Stimulated activated CD4-positive, alpha-beta T cell treated with anti-CD3 and anti-CD28 coated beads, Interleukin-1b, Interleukin-23, amount 100 ng/mL, for 1 hour (primary cell): ENCODE measurements at places on chromosomes 1 and 21.

DNA sequence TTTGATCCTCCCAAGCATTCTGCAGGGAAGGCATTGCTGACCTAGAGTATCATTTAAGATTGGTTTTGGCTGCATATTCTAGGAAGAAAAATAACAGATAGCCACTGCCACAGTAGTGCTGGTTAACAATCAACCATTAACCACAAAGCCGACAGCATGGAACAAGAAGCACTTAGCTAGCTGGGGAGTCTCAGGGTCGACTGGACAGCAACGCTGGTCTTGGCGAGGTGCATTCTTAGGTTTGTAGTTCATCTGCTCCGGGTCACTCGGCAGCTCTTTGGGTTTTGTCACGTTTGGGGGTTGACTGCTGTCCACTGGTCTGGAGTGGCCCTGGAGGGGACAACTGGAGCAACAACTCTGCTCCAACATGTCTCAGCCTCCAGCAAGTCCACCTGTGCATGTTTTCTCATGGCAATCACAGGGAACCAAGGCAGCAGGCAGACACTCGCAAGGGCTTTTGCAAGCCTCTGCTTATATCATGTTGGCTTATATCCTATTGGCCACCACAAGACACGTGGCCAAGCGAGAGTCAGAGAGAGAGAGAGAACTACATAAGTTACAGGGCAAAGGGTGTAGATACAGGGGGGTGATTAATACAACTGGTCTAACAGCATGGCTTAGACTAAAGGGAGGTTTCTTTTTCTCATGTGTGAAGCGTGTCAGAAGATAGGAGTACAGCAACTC is 99.5 kb downstream of the LACTBL1 start:
- DNase-seq = no peak

DNA sequence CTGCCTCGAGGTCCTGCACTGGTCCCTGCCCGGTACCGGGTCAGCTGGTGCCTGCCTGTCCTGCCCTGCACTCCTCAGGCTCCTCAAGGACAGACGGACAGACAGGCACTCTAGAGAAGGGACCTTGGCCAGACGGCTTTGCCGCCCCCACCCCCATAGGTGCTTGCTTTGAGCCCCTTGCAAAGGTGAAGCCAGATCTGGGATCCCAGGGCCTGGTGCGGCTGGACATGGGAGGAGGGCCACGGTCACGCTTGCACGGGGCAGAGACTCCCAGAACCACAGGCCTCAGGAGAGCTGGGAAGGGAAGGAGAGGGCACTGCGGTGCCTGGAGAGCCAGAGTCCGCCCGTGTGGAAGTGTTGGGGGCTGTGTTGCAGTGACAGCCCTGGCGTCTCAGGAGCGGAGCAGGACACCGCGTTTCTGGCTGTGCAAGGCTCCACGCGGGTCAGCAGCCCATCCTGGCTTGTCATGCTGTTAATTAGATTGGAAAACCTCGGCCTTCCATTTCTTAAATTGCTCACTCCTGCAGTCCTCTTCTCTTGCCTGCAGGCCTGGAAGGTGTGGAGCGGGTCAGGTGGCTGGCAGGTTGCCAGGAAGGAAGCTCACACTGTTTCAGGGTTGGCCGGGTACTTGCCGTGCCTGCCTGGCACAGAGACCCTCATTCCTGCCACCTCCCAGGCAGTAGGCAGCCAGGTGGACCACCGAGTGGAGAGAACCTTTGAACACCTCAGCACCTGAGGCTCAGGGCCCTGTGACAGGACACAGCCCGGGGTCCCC is 16.3 kb downstream of the COL18A1 start:
- DNase-seq = no peak

GRCh38 chr1:245213066-245213831 is 58.5 kb downstream of the KIF26B start:
- no peak for DNase-seq

DNA sequence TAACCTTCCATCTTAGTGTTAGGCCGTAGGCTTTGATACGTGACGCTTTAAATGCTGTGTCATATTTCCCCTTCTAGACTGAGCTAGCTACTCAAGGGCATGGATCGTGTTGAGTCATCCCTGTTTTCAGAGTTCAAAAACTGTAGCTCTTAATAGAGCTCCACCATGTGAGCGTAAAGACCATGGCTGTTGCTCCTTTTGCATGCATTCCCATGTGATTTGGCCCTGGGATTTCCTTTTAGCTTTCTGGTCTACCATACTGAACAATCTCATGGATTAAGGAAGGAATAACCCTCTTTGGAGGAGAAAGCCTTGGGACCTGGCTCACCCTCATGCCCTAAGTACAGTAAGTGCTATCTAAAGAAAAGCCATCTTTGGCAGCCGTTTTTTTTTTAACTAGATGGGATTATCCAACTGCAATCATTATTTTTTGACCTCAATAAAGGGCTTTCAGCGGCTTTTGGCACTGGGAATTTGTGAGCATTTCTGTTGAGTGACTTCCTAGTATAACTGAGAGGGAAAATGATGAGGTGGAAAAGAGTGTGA is 76.6 kb downstream of the PLPP3 start:
- DNase-seq = no peak

DNA sequence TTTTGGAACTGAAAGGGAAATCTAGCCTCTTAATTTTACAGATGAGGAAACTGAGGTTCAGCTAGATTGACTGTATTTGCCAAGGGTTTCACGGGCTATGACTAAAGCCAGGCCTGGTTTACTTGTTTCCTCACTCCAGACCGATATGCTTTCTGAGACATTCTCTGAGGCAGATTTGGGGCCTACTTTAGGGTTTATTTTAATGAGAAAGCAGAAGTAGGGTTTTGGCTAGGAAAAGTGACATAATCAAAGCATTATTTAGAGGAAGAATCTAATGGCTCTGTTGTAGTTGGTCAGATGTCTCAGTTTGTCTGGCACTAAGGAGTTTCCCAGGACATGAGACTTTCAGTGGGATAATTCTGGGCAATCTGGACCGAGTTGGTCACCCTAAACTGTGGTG is 1.5 kb upstream of the RPTN start:
- no peak for DNase-seq

GRCh38 chr21:31671931-31672330 is 12.4 kb downstream of the SOD1 start:
- DNase-seq = no peak

GRCh38 chr1:99766378-99766800 is at the start of gene FRRS1:
Gene FRRS1, minus strand, starts transcription at chr1:99766635. Its CDS starts 17,867 bp downstream, at chr1:99748768.
- DNase-seq = no peak

DNA sequence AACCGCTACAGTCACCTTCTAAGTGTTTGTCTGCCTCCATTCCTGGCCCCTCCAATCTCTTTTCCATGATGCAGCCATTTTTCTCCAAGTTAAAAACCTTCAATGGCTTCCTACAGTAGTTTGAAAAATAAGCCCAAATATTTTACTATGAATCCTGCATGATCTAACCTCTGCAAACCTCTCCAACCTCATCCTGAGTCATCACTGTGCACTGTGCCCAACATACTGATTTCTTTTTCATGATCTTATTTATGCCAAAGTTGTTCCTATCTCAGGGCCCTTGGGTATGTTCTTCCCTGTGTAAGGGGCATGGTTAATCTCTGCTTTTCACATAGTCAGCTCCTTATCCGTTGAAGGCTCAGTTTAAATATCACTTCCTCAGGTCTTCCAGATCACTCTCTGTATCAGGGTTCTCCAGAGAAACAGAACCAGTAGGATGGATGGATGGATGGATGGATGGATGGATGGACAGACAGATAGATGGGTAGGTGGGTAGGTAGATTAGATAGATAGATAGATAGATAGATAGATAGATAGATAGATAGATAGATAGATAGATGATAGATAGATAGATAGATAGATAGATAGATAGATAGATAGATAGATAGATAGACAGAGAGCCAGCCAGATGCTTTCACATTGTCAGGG is 18.1 kb upstream of the PTPN14 start:
- DNase-seq = no peak

- DNase-seq = no peak
Measured at GRCh38 chr1:15626269-15626950, 9.2 kb downstream of the DDI2 start.

DNA sequence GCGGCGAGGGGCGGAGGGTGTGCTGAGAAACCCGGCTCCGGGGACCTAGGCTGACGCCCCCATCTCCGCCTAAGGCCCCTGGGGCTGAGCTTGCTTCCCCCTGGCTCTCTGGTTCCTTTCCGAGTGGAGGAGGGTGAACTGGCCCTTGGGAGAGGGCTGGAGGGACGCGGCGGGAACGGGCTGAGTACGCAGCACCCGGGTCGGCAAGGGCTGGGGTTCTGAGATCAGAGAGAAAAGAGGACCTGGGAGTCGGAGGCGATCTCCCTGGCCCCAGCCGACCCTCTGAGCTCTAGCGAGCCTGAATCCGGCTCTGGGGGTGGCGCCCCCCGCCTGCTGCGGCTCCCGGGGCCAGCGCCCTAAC is 270.8 kb downstream of the FOXD2 start:
- no peak for DNase-seq

DNA sequence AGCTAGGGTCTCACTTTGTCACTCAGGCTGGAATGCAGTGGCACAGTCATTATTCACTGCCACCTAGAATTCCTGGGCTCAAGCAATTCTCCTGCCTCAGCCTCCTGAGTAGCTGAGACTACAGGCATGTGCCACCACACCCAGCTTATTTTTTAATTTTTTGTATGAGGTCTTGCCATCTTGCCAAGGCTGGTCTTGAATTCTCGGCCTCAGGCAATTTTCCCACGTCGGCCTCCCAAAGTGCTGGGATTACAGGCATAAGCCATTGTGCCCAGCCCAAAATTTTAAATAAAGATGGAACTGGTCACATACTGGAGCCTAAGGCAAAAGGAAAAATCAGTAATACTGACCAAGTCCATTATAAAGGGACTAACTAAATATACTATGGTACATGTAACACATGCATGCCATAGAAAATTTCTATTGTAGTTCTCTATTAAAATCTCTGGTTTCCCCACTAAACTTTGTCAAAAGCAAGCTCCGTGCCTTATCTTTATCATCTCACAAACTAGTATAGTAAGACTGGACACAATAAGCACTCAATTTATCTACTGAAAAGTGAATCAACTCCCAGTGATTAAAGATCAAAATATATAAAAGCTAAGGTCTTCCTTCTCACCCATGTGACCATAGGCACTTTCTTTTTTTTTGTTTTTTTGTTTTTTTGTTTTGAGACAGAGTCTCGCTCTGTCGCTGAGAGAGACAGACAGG is 61.6 kb downstream of the HSF2BP start:
- no peak for DNase-seq

DNA sequence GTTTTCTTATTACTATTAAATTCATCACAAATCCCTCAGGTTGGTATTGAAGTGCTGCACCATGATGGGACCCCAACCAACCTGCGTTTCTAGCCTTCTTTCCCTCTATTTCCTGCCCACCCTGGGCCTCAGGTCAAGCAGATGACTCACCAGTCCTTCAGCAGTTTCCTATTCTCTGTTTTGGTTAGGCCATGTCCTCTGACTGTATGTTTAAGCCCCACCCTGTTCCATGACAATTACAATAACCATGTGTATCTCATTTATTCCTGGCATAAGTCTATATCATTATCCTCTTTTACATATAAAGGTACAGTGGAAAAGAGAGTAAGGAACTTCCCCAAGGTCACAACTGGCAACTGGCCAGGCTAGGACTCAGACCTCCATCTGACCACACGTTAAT is 5.3 kb upstream of the FAM78B start:
- DNase-seq = no peak

DNA sequence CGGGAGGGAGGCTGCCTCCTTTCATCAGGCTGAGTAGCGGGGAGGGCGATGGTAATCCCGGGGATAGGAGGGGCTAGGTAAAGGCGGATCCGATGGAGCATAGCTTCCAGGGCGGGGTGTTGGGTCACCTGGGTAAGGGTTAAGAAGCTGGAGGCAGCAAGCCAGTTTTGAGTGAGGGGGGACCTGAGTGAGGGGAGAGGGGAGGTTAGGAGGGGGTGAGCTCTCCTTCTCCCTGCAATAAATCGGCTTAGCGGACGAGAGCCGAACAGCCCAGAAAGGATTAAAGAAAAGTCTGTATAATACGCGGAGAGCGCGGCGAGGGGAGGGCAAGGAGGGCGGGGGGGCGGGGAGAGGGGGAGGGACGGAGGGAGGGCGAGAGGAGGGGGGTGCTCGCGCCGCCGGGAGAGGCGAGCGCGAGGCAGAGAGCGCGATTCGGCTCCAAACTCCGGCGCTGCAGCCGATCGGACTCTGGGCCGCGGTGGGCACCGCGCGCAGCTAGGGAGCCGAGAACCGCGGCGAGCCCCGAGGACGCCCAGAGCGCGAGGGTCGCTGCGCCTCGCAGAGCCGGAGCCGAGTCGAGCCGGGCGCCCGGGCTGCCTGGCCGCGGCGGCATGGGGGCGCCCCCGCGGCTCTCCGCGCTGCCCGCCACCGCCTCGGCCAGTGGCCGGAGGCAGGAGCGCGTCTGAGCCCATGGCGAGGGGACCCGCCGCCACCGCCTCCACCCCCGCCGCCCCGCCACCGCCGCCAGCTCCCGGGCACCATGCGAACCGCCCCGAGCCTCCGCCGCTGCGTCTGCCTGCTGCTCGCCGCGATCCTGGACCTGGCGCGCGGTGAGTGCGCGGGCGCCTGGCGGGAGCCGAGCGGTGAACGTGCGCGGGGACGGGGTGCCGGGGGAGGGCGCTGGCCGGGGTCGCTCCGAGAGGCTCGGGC is at the start of gene IGSF21:
TSS of gene IGSF21 (plus strand) at position 430 of the 930 bp plus-strand sequence. CDS start at position 761, 331 bp downstream.
- DNase-seq = no peak

DNA sequence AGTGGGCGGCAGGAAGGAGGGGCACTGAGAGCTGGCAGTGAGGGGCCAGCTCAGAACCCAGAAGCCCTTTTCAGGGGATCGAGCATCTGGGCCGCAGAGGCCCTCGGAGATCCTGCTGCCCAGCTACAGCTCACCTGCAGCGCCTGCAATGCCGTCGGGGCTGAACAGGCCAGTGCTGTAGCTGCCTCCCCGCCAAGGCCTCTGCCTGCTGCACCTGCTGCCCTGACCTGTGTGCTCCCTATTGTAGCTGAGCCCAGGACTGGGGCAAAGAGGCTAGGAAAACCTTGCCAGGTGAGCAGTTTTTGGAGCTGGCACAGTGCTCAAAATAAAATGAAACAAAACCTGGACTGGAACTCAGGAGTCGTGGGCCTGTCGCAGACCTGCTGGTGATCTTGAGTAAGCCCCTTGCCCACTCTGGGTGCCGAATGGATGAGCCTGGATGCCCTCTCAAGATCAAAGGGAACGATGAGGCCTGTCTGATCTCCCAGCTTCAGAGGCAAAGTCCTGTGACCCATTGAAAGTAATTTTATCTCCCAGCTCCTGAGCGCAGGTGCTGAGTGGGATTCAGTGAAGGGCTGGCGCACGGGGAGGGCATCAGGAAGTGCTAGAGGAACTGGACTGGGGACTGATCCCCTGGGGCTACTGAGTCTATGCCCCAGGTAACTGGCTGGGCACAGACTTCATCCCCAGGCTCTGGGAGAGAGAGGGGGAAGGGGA is 154.6 kb downstream of the FOXD2 start:
- DNase-seq = no peak

DNA sequence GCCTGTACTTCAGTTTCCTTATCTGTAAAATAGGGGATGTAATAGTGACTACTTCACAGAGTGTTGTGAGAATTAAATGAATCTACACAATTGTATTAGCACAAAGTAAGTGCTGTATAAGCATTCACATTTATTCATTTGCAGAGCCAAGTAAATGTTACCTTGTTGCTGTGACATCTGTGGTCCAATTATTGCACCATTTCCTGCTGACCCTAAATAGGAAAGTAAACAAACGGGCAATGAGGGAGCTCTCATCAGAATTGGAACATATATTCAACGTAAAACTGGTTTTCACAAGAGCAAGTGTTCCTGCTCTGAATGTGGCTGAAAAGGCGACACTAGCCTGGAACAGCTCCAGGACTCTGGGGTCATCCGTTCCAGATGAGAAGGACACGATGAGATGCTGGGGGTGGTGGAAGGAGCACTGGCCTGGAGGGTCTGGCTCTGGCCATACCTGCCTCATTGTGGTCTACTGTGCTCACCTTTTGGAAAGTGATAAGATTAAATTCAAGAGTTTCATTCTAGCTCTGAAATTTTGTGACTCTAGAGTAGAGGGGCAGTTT is 34.5 kb downstream of the PROX1 start:
- no peak for DNase-seq

- no peak for DNase-seq
Measured at GRCh38 chr1:25702101-25702775, 85.6 kb downstream of the MAN1C1 start.
